ENCODE measurements at places on chromosomes 7 and 10.

GRCh38 chr7:21908746-21909145 lies 37.0 kb downstream of the CDCA7L start:
- DNase-seq, result no peak

GRCh38 chr10:70992436-70992835 lies 104.1 kb upstream of the PCBD1 start:
- DNase-seq, result no peak

DNA sequence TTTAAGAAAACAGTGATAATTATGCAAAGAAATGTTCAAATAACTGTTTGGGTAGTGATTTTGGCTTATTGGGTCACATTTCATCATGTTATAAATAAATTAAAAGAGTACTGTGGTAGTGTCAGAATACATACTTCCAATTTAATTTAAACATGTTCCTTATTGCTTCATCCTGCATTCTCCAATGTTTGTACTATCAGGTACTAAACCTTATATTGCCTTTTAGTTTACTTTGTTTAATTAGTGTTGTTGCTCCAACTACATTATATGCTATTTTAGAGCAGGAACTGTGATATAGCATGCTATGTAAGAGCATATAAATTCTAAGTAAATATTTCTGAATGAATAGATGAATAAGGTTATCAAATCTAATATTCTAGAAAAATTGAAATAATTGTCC lies 40.9 kb downstream of the VTI1A start:
- no peak for DNase-seq

DNA sequence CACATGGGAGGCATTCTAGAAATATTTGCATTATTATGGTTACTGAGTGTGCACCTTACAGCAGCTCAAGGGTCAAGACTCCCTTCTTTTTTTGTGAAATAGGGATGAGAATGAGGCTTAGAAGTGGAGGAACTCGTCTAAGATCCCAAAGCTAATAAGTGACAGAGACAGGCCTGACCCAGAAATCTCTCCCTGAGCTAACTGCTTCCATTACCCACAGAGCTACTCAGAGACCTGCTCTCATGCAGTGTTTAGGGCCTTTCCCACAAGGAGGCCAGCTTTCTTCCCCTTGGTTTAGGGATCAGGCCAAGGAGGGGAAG lies 301.7 kb downstream of the RPS24 start:
- no peak for DNase-seq

DNA sequence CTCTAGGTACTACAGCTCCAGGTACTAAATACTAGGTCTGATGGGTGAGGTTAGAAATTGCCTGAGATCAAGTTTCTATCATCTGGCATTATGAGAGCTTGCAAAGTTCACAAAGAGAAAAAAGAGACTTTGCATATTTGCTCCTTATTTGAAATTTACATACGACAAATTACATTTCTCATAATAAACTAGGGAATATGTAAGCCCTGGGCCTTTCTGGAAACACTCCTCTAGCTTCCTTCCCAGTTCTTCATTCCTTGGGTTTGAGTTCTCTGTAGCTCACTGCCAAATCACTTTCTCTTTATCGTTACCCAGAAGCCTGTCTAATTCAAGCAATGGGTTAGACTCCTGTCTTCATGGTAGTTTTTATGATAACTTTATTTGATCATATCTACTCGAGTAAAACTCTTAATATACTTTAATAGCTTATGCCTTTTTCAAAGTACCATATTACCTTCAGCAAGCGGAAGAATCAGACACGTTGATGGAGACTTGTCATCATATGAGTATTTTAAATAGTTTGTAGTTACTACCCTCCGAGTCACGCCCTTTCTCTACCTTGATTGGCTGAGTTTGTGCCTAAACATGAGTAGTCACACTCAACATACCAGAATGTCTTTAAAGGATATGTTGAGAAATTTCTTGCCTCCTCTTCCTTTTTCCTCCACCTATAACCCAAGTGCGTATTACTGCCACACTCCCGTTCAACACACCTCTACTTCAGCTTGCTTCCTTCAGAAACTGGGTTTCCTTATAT lies 150.5 kb downstream of the DKK1 start:
- DNase-seq, result no peak

DNA sequence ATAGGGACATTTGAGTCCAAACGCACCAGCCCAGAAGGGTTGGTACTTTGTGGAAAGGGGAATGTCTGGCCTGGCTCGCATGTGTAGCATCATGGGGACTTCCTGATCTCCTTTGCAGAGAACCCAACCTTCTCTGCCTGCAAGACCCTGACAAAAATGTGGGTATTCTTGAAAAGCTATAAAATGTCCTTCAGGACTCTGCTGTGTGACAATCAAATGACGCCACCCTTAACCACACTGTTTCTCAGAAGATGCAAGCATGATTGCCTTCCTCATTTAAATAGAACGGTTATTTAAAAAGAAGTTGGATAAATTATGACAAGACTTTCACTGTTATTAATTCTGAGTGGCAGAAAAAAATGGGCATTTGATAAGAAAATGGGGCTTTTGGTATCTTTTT lies 15.1 kb upstream of the GPR15LG start:
- peak; percentile 20 for DNase-seq

GRCh38 chr10:2410049-2410448 lies 657.3 kb upstream of the PFKP start:
- DNase-seq, result no peak

DNA sequence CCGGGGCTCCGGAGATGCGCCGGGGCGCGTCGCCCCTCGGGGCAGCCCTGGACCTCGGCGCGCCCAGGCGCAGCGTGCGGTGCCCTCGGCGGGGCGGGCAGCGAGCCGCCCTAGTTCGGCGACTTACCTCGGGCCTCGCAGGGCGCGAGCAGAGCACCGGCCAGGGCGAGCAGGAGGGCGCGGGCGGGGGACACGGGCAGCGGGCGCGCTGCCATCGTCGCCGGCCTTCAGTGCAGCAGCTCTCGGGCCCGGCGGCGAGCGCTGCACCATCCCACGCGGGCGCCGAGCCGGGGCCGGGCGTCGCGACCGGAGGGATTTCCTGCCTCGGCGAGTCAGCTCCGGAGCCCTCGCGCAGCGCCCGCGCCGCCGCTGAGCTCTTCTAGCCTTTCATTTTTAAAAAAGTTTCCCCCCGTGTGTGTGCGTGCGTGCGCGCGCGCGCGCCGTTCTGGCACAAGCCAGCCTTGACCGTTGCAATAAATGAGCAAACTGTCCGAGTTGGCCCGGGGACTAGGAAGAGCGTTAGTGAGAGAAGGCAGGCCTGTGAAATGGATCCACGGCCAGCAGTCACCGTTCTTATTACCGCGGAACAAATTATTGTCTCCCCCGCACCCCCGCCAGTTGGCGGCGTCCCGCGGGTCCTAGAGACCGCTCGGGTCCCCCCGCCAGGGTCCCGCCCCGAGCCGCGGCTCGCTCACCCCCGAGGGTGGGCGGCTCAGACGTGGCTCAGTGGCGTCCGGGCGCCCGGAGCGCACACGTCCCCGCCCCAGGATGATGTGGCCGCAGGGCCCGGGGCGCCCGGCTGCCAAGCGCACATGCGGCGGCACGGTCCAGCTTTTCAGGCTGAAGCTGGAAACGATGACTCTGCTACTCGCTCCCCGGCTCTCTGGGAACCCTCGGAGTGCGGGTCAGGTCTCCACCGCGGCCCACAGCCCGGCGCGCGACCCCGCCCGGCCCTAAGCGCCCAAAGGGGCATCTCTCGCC lies at the start of gene ADAM12:
Gene ADAM12 (minus strand): TSS at position 547 of the 981 bp plus-strand sequence. CDS start 332 bp downstream, at position 215.
- peak; percentile 41 for DNase-seq

- peak; percentile 49 for DNase-seq
Measured at GRCh38 chr7:108613147-108613948, 43.7 kb downstream of the DNAJB9 start.

- DNase-seq, result no peak
Measured at GRCh38 chr7:132564090-132564489, 12.2 kb downstream of the PLXNA4 start.

DNA sequence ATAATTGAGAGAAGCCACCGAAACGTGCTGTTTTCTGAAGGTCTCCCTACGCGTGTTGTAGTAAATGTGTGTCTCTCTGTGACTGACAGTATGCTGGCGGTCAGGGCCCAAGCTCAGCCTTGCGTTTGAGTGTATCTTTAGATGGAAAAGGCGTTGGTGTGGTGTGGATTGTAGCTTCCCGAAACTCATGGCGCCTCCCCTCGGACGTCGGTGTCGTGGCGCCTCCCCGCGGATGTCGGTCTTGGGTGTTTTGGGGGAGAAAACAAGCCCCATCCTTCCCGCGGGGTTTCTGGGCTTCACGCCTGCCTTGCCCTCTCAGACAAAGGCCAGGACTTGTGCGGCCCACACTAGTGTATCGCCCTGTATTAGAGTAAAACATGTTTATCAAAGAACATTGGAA lies 12.8 kb downstream of the SUN1 start:
- no peak for DNase-seq

GRCh38 chr7:25953859-25954258 lies 198.1 kb upstream of the NFE2L3 start:
- no peak for DNase-seq

GRCh38 chr7:1926908-1927306 lies 256.8 kb downstream of the ELFN1 start:
- DNase-seq, result no peak

- DNase-seq, result no peak
Measured at GRCh38 chr10:119217991-119218490, 10.7 kb downstream of the GRK5 start.

- DNase-seq, result no peak
Measured at GRCh38 chr7:837001-837400, 4.7 kb downstream of the SUN1 start.

- DNase-seq, result no peak
Measured at GRCh38 chr7:134870781-134871180, 91.3 kb downstream of the CALD1 start.

DNA sequence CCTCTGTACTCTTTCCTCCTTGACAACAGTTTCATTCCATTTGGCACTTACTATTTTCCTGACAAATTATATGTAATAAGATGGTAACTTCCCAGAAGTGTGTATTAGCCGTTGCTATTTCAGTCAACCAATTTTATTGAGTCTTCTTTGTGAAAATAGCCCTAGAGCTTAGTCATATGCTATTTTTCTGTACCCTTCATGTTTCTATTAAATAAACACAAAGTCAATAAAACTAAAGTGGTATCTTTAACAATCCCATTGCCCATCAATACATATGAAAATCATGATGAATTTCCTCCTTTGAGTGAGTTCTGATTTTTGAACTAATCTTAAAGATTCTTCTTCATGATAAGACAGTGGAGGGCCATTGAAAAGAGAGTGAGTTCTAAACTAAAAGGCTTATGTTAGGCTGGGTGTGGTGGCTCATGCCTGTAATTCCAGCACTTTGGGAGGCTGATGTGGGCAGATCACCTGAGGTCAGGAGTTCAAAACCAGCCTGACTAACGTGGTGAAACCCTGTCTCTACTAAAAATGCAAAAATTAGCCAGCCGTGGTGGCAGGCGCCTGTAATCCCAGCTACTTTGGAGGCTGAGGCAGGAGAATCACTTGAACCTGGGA lies 5.9 kb upstream of the MYPN start:
- DNase-seq, result no peak

- no peak for DNase-seq
Measured at GRCh38 chr7:134879815-134880475, 100.5 kb downstream of the CALD1 start.

DNA sequence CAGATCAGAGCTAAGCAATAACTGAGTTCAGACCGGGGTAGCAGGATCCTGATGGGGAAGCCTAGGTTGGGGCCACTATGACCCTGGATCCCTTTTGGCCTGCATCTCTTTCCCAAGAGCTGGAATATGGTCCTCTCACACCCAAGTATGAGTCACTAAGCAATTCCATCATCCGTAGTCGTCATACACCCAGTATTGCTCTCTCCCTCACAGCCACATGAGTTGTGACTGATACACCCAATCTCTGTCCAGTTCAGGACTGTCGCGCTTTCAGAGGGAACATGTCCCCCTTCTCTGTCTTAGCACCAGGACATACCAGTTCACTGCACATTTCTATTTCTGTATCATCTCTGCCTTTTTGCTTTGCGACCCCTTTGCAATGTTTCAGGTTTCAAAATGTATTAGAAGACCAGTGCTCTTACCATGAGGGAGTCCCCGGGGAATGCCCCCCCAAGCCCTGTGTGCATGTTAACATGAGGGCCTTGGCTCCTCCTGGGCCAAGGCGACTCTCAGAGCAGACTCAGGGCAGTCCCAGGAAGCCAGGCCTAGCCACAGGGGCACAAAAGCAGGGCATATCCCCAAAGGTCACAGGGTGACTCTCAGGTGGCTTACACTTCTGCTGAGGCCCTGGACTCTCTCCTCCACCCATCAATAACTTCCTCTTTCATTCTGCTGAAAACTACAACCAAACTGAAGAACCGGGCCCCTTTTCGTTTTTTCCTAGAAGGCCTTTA lies 75.3 kb upstream of the SAMD8 start:
- DNase-seq, result no peak

- DNase-seq, result no peak
Measured at GRCh38 chr10:60490013-60490412, 100.3 kb upstream of the ANK3 start.

- DNase-seq, result no peak
Measured at GRCh38 chr7:77313085-77313484, 103.1 kb downstream of the GSAP start.

DNA sequence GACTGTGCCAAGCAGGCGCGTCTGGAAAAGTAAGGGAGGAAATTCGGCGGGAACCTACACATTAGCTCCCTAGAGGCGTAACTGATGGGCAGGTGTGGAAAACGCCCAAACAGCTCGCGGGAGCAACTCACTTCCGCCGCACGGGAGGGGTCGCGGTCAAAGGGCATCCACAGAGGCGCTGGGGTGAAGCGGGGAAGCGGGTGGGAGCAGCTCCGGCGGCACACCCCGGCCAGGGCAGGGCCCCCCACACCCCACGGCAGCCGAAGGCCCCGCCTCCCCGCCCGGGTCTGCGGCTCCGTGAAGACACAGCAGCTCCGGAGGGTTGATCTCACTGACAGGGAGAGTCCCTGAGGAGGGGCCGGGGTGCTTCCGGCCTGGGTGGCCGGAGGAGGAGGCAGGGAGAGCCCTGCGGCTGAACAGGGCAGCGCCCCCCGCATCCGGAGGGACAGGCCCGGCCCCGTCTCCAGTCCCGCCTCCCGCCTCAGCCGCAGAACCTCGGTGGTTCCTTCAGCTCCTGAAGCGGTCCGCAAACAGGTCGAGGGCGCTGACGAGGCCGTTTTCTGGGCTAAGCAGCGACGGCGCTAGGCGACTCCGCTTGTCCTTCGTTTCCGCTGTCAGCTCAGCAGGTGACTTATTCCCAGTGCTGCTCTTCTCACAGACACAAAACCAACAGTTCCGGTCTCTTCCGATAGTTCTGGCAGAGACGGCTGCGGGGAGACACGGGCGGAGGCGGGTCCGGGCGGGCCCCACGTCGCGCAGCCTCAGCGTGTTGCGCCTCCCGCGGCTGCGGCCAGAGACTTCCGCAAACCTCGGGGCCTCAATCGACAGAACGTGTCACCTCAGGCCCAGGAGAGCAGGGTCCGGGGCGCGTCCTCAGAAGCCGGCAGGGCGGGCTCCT lies 276.1 kb downstream of the DNAJB6 start:
- DNase-seq, result no peak

GRCh38 chr7:15674586-15674985 lies 11.9 kb downstream of the MEOX2 start:
- no peak for DNase-seq

- DNase-seq, result no peak
Measured at GRCh38 chr10:5760515-5760914, 52.7 kb downstream of the GDI2 start.
